ENCODE measurements at places on chromosomes 11 and 22.

GRCh38 chr11:96854425-96854824 lies 464.6 kb downstream of the JRKL start:
- DNase-seq, result no peak

GRCh38 chr11:84642500-84642899 lies 984.6 kb downstream of the DLG2 start:
- DNase-seq, result no peak

GRCh38 chr11:88312628-88313027 lies 24.9 kb downstream of the CTSC start:
- no peak for DNase-seq

- no peak for DNase-seq
Observed at GRCh38 chr22:32018056-32018455, 25.0 kb upstream of the SLC5A1 start.

- DNase-seq, result no peak
Observed at GRCh38 chr22:39110631-39111561, 13.9 kb downstream of the APOBEC3H start.

GRCh38 chr11:76206327-76207081 lies at the start of gene WNT11:
Gene WNT11 (minus strand): TSS chr11:76206502. CDS start chr11:76206407, 95 bp downstream.
- DNase-seq, result no peak

DNA sequence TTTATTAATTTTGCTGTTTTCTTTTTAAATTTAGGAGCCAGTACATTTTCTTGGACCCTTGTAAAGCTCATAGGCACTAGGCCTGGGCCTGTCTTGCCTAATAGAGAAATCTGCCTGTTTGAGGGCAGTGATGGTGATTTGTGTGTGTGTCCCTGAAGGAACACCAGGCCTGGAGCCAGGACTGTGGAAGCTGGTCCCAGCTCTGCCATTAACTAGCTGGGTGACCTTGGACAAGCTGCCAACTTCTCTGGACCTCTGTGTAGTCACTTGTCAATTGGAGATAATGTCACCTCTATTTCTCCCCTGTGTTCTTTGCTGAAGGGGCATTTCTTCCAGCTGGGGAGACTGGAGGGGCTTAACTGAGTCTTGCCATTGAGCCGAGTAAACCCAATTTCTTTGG lies 16.0 kb upstream of the FTH1 start:
- no peak for DNase-seq
